ENCODE measurements at places on chromosomes 3 and 15.

- DNase-seq, result no peak
Observed at GRCh38 chr3:87272718-87273341, 3.6 kb downstream of the POU1F1 start.

- no peak for DNase-seq
Observed at GRCh38 chr15:56537881-56538280, 72.9 kb upstream of the MNS1 start.

DNA sequence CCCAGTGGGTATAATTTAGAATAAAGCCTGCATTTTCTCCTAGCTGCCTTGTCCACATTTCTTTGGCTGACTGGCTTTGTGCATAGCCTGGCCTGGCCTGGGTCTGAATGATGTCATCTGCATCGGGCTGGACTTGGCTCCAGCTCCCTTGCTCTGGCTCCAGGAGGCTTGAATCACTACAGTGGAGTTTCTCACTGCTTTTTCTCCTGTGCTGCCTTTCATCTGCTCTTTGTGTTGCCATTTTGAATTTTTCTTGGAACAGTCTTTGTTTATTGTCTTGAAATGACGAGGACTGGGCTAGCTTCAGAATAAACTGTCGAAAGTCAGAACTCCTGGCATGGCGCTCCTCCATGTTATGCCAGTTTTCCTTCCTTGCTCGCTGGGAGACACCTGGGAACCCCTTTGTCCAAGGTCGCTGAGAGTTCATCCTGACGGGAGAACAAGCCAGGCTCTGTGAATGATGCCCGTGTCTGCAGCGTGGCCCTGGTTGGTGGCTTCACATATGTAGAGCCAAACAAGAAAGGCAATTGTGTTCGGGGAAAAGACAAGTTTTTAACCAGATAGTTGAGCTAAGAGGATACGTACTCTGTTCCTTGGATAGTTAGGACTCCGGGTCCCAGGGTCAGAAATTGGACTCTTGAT is 258.9 kb downstream of the PDZRN3 start:
- DNase-seq, result no peak

GRCh38 chr3:47083786-47084185 is 80.1 kb downstream of the SETD2 start:
- no peak for DNase-seq

DNA sequence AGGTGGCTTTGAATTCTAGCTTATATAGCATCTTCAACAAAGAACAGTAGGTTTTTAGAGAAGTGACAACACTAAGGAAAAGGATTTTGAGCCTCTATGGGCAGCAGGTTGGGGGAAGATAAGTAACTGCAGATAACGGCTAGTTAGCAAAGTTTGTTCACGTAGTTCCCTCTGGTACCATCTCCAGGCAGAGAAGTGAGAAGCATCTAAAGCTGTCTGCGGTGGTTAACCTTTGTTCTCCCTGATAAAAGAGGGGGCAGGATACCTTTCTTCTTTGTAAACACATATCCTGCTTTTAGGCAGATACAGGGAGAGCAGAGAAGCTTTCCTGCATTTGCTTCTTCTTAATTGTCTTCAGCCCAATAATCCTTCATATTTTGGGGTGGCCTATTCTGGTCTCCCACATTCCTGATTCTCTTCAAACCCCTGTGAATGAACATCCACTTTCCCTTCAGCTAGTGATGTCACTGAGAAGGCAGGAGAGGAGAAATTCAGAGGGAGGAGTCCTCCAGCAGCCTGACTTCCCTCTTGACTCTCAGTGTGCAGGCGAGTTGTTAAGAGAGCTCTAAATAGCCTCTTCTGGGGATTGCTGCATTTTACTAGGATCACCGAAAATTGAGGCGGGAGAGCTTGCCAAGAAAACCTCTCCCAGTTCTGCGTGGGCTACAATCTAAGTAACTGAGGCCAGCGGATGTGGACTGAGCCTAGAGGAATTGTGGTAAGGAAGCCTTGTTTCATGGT is 393.7 kb upstream of the C2CD4B start:
- no peak for DNase-seq

DNA sequence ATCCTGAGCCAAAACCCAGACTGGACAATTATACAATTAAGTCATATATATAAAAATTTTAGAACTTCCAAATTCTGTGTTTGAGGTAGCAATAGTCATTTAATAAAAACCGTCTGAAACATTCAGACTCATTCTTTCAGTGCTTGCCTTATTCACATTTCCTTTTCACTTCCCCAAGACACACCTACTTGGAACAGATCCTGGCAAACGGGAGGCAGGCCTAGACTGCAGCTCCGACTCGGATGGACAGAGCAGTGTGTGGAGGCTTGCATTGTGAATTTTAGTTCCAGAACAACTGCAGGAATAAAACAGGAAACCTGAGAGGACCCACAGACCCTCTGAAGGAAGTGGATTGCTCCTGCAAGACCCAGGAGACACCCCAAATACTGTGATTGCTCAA is 341.4 kb downstream of the CNTN3 start:
- DNase-seq, result no peak

GRCh38 chr3:60417576-60417975 is 833.7 kb downstream of the FHIT start:
- no peak for DNase-seq
